ENCODE measurements at places on chromosomes 13 and 19. TPM values are rescaled to one million over a fixed set of nuclear protein-coding genes. Genes with fewer than 3 reads are reported as not detected.

The POLRMT gene
- total RNA-seq: 20.5 TPM

The ZNF417 gene
- total RNA-seq: 13.7 TPM

- H3K36me3 ChIP-seq: no peaks in the 10 kb centered on the region
- DNase-seq: no peak
- peak overlapping the region; percentile 79 for H3K27ac ChIP-seq
- no peak overlapping the region for H3K4me3 ChIP-seq
Measured at GRCh38 chr13:99057310-99057975, 79.6 kb upstream of the DOCK9 start.

DNA sequence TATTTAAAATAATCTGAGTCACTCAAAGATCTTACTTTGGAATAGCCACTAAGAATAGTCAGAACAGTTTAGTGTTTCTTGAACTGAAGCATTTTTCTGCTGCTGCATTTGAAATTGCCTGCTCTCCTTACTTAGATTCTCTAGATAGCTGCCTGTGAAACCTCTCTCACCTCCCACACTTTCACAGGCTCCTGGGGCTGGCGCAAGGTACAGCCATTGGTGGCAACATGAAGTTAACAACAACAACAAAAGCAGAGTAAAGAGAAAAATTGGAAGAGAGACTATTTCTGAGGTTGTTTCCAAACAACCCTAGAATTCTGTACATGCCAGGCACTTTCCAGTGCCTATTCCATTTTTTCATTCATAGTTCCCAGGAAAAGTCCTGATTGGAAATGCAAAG lies 25.3 kb downstream of the SLITRK5 start:
- H3K36me3 ChIP-seq: no peaks in the 10 kb centered on the region
- H3K27ac ChIP-seq: no peak overlapping the region
- H3K4me3 ChIP-seq: no peak overlapping the region
- no peaks in the 10 kb centered on the region for H3K4me1 ChIP-seq

DNA sequence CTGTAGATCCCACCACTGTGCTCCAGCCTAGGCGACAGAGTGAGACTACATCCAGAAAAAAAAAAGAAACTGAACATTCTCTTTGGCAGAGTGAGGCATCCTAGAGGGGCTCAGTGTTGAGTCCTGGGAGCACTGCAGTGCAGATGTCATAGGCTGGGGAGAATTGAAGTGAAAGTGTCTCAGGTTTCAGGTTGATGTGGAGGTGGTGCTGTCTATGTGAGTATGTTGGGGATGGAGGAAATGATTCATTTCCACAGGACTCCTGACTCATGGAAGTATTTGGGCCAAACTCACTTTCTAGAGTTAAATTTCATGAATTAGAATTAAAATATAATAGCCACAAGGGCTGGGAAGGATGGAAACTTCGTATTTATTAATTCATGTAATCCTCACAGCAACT lies 134.4 kb upstream of the TSC22D1 start:
- DNase-seq: no peak
- no peaks in the 10 kb centered on the region for H3K36me3 ChIP-seq
- H3K27ac ChIP-seq: no peak overlapping the region
- H3K4me1 ChIP-seq: no peaks in the 10 kb centered on the region
- no peaks in the 10 kb centered on the region for H3K27me3 ChIP-seq
- H3K4me3 ChIP-seq: no peak overlapping the region

GRCh38 chr19:38093154-38093553 lies 130.9 kb downstream of the DPF1 start:
- H3K4me1 ChIP-seq: no peaks in the 10 kb centered on the region
- no peak overlapping the region for H3K4me3 ChIP-seq
- DNase-seq: no peak
- H3K27ac ChIP-seq: no peak overlapping the region
- no peaks in the 10 kb centered on the region for H3K36me3 ChIP-seq
- no peaks in the 10 kb centered on the region for H3K27me3 ChIP-seq
